Left hindlimb (tissue), 1 donor: ENCODE measurements at places on chromosomes 6 and 20.

DNA sequence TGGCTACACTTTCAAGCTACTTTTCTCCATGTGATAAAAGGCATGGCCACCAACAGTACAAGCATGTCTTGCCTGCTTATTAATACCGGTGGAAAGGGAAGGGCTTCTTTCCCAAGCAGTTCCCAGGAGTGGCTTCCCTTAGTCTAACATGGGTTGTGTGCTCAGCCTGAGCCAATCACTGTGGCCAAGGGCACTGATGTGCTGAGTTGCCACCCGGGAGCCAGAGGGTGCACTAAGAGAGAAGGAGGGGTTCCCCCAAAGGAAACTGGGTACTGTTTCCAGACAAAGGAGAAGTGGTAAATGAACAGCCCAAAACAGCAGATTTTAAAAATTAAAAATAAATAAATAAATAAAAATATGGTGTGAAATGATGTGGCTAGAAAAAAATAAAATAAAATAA, 68.5 kb downstream of the BANF2 start:
- DNase-seq: no peak

DNA sequence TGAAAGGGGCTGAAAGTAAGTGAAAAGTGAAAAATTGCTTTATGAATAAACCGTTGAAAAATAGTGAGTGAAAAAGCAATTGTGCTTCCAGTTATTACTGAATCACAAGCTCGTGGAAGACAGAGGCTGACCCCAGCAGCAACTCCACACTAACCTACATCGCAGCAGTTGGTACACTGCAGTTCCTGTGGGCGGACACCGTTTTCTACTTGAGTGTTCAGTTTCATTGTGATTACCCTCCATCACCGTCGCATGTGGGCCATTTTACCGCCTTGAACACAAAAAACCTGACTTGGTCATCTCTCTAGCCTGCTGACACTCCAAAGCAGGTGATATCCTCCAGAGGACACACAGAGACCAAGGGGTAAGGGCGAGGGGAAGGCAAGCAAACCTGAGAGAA, 28.4 kb downstream of the PRDM1 start:
- no peak for DNase-seq

- DNase-seq: no peak
Measured at GRCh38 chr6:47197682-47198640, 111.7 kb downstream of the TNFRSF21 start.

DNA sequence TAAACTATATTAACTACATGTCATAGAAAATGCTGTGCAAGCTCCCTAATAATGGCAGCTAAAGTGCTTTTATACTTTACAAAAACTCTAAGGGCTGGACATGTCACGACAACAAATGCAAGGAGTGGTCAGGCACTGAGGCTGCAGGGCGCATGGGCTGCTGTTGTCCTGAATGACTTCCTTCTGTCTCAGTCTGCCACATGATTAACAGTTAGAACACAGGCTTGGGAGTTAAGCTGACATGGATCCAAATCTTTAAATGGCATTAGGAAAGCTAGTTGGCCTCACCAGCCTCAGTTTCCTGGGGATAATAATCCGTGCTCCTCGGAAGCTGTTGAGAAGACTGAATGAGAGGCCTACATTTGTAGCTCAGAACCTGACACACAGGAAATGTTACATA, 57.4 kb downstream of the PREP start:
- no peak for DNase-seq

DNA sequence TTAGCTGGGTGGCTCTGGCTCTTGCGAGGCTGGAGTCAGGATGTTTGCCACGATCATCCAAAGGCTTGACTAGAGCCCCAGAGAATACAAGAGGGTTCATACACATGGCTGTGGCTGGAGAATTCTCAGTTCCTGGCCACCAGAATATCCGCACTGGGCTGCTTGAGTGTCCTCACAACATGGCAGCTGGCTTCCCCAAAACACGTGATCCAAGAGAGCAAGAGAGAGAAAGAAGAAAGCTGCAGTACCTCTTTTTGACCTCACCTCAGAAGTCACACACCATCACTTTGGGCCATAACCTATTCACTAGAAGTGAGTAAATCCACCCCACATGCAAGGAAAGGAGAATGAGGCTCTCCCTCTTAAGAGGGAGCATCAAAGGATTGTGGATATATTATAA, 21.5 kb upstream of the BPIFB1 start:
- DNase-seq: no peak

- no peak for DNase-seq
Measured at GRCh38 chr6:111427341-111428116, 55.5 kb downstream of the REV3L start.

GRCh38 chr6:127210725-127211124, 55.9 kb upstream of the RNF146 start:
- no peak for DNase-seq

GRCh38 chr6:127272576-127272975, 5.9 kb downstream of the RNF146 start:
- no peak for DNase-seq

DNA sequence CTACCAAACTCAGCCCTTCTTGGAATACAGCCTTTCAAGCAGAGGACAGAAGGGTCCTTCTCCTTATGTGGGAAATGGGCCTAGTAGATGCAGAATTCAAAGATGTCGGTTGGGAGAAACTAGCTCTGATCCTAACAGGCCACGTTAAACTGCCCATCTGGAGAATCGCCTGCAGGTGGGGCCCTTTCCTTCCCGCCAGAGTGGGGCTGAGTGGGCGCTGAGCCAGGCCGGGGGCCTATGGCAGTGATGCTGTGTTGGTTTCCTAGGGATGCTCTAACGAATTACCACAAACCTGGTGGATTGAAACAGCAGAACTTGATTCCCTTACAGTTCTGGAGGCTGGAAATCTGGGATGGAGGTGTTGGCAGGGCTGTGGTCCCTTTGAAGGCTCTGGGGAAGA, 9.1 kb downstream of the MAPK13 start:
- DNase-seq: no peak

- DNase-seq: no peak
Measured at GRCh38 chr6:16731478-16732051, 29.7 kb downstream of the ATXN1 start.

DNA sequence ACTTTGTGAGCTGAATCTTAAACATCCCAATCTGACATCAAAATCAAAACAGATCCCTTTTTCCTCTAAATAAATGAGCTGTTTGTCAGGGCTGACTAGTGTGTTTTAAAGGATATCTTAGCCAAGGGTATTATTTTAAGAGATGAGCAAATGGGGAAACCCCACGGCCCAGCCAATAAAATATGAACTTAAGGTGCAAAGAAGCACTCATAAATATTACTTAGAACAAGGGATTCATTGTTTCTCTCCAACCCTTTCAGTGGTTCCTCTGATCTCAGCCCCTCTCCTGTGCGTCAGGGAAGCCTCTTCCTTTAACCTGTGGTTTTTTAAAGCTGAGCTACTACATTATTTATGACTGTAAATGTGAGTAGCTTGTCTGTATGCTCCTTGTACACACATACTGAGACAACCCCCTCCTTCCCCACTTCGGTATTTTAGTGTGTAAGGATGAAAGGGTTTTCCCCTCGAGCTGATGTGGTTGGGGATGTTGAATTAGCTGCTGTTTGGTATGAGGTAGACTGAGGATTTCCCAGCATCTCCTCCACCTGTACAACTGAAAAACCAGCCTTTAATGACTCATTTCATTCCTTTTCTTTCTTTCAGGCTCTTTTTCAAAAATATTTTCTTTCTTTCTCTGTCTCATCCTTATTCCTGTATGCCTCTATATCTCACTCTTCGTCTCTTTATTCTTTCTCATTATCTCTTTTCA, 6.5 kb downstream of the BMP5 start:
- DNase-seq: peak; percentile 31

DNA sequence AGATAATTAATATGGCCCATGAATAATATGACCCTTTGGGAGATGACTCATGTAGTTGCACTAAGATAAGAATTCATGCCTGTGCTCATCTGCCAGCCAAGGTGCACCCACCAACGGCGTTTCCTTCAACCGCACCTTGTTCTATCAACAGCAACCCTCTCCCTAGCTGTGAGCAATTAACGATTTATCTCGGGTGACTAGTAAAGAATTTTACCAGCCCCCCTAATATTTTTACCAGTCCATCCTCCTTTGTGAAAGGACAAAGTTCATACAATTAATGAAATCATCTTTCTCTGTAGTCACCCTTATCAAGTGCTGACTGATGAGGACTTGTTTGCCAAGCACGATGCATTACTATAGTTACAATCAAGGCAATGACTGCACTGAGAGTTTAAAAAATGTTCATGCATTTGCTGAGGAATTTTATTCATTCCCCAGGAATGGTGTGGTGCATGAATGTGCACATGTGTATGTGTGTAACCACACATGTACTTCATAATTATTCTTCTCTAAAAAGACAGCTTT, 118.7 kb downstream of the SMOC2 start:
- no peak for DNase-seq

DNA sequence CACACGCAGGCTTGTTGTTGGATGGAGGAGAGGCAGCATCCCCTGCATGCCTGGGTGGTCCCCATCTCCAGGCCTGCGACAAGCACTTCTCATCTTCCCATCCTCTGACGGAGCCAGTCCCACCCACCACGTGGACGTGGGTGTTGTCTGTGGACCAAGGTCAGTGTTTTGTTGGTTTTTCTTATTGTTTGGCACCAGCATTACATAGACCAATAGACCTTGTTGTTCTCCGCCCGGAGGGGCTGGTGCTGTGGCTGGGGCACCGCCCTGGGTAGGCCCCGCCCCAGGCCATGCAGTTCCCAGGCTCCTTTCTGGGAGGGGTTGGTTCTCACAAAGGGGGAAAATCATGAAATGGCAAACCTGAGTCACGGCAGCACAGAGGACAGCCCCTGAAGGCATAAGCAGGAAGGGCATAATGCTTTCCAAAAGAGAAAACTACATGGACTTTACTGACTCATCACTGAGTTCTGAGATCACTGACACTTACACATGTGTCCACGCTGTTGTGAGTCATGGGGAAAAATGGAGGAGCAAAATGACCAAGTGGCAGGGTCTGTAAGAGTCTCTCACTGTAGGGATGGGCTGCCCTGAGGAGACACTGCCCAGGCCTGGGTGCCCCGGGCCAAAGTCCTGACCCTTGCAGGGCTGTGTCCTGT, 90.8 kb downstream of the THBS2 start:
- DNase-seq: no peak

- DNase-seq: peak; percentile 88
Measured at GRCh38 chr6:32118782-32119628, 9.0 kb downstream of the ATF6B start.
